ENCODE measurements at places on chromosomes 4 and X.

GRCh38 chr4:15197005-15197404, 194.7 kb downstream of the CPEB2 start:
- DNase-seq = no peak

DNA sequence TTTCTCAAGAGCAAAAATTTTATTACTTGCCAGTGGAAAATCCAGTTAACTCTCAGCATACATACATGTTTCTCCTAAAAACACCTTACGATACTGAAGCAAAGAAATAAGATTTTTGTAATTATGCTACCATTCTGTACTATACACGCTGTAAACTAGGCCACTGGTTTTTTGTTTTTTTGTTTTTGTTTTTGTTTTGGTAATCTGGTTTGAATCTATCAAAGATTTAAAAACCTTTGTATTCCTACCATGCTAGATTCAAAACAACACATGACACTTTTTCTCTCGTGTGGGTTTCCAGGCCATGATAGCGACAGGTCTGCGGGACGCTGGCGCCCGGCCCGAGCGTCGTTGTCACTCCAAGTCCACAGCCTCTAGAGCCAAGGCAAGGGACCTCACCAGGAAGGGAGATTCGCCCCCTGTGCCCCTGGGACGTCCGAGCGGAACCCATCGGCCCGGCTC, 723 bp downstream of the TMEM192 start:
- DNase-seq = no peak

- no peak for DNase-seq
Measured at GRCh38 chrX:96568071-96568470, 116.6 kb upstream of the DIAPH2 start.

DNA sequence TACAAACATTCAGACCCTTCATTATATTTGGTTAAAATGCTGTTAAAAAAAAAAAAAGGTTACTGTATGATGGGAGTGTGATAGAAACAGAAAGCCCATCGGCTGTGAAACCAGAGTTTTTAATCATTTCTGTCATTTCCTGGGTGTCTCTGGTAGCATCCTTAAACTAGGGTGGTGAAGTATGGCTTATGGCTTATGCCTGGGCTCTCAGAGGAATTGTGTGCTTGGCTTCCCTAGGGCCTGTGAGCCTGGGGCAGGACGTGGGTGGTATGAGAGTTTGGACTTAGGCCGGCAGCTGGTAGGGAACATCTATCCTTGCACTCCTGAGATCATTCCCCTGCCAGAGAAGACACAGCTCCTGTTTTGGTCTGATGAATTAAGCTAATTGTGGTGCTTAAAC, 52.2 kb downstream of the DCUN1D4 start:
- DNase-seq = no peak

DNA sequence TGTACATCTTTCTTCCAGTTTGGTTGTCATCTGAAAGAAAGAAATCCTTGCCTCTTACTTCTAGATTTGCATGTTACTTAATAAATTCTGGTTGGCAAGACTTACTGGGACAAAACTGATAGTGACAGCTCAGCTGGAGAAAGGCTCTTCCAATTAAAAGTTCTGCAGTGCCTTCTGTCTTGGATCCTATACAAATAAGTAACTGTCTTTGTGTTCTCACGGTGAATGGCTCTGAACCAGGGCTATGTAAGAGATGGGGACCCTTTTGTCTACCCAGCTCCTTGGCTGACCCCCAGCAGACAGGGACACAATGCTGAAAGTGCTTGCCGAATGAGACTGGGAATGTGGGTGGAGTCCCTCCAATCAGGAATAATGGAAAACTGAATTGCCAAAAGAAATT, 89.5 kb downstream of the AASDH start:
- no peak for DNase-seq

DNA sequence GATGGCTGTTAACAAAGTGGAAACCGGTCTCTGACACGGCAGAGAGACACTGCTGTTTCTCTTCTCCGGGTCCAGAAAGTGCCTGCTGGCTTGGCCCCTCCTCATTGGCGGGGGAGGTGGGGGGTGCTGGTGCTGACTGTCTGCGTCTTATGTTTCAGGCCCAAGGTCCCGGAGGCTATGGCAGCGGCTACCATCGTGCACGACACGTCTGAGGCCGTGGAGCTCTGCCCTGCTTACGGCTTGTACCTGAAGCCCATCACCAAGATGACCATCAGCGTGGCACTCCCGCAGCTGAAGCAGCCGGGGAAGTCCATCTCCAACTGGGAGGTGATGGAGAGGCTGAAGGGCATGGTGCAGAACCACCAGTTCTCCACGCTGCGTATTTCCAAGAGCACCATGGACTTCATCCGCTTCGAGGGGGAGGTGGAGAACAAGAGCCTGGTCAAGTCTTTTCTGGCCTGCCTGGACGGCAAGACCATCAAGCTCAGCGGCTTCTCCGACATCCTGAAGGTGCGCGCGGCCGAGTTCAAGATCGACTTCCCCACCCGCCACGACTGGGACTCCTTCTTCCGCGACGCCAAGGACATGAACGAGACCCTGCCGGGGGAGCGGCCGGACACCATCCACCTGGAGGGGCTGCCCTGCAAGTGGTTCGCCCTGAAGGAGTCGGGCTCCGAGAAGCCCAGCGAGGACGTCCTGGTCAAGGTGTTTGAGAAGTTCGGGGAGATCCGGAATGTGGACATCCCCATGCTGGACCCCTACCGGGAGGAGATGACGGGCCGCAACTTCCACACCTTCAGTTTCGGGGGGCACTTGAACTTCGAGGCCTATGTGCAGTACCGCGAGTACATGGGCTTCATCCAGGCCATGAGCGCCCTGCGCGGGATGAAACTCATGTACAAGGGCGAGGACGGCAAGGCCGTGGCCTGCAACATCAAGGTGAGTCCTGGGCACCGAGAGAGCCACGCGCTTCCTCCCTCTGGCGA, 2.2 kb downstream of the AKAP17A start:
- no peak for DNase-seq

DNA sequence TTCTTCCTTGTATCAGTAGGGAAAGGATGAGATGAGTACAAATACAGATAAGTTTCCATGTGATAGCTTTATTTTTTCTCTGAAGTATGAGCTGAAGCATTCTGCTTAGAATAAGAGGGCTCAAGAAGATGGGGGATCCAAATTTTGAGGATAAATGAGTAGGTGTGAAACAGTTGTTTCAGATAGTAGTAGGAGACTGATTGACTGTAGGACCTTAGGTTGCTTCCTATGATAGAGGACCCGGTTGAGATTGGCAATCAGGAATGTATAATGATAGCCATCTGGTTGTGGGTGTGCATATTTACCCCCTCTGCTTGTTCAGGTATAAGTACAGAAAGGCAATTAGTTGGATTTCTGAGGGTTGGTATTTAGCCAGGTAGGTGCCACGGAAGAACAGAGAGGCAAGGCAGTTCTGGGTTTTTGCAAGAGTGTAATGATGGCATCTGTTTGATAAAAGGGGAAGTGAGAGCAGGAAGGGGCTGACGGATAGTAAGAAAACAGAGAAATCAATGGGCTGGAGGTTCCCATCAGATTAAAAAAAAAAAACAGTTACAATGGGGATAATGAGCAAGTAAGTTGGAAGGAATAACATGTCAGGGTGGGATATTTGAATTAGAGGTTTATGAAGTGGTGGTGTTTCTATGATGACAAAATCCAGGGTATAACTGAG, 13.7 kb downstream of the OCRL start:
- DNase-seq = no peak

DNA sequence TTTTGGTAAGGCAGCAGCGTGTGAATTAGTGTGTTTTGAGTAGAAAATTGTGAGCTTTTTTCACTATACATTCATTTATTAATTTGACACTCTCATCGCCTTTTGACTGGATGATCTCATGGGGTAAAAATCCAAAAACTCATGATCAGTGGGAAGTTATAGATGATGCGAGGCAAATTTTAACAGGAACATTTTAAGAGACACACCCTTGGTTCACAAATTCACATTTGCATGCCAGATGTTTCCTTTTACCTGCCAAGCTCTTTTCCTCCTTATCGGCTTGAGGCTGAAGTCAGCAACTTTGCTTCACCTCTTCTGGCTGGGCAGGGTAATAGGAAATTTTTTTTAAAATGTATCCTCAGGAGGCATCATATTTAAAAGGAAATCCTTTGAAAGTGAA, 318.0 kb upstream of the HS3ST1 start:
- DNase-seq = no peak

DNA sequence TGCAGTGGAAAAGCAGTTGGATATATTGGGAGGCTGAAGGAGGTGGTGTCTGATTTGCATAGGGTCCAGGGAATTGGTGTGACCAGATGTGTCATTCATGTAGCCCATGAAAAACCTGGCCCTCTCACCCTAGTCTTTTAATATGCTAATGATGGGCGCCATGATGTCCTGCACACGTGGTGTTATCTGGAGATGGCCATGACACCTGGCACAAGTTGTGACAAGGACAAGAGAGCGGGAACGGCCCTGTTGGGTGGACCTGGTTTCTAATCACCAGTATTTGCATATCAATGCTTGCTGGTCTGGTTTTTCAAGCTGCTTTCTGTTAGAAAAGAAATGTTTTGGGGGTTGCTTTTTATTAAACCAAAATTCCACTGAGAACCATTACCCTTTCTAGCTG, 87.4 kb downstream of the ZXDA start:
- DNase-seq = no peak

DNA sequence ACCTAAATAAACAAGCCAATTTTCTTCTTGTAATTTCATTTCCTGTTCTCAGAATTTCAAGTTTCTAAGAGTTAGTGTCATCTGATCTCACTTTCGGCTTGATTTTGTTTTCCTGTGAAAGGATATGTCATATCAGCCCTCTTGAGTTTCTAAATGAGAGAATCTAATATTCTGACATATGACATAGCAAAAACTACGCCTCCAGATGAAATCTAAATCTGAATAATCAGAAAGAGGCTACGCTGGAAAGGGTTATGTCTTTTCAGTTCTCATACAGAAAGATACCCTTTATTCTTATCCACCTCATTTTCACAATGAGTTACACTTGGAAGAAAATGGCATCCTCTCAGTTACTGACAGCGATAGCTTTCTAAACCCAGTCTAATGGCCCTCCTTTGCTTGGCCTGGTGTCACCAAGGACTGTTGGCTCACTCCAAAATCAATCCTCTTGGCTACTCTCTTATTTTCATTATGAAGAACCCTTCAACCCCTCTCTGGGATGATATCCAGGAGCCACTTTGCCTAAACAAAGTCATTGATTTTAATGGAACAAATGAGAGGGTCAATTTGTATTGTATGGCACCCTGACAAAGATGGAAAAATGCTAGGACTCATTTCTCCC, 65.6 kb downstream of the ASB9 start:
- DNase-seq = no peak

DNA sequence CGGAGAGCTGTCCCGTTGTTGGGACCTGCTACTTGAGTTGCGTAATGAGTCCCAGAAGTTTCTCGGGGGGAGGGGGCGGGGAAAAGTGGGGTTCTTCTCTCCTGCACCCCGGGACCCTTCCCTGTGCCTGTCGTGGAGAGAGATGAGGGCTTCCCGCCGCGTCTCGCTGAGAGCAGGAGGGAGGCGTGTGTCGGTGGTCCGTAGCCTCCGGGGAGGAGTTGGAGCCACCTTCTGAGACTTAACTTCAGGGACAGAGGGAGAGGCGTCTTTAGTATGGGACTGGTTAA, 698 bp downstream of the AFF1 start:
- DNase-seq = no peak

GRCh38 chr4:42280327-42281095, 116.8 kb upstream of the SHISA3 start:
- no peak for DNase-seq

GRCh38 chr4:184238072-184238745, 20.5 kb upstream of the ENPP6 start:
- no peak for DNase-seq

- DNase-seq = no peak
Measured at GRCh38 chr4:87498446-87498900, 30.7 kb downstream of the SPARCL1 start.

GRCh38 chrX:95318882-95319281, 1365.8 kb upstream of the DIAPH2 start:
- DNase-seq = no peak

DNA sequence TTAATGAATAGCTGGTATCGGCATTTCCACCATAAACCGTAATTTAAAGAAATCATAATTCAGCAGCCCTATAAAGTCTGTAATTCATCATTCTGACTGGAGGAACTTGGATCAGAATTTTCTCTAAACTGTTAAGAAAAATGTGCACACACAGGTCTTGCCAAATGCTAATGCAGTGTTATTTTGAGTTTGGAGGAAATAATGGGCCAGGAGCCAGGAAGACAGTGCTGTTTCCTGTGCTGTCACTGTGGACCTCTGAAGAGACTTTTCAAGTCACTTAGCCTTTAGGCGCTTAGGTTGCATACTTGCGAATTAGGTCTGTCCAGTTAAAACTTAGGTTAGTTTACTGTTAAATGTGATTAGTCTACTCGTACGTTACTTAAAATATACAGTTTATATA, 137.5 kb upstream of the ANXA3 start:
- DNase-seq = no peak

- no peak for DNase-seq
Measured at GRCh38 chr4:76055016-76055415, 19.1 kb upstream of the CXCL11 start.

- DNase-seq = no peak
Measured at GRCh38 chr4:159946983-159947615, 844.2 kb downstream of the RAPGEF2 start.

DNA sequence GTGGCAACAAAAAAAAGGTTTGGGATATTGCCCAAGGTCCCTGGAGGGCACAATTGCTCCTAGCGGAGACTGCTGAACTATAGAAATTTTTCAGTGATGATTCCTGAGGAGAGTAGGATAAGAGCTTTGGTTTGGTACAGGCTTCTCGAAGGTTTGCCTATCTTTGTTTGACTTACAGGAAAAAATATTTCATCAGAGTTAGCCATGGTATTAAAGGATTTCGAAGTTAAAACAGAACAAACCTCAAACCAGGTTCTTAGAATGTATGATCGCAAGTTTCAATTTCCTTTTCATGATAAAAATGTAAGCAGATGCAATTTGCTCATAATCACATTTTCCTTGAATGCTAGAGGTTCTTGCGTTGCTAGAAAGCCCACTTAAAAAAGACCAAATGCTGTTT, 1.7 kb downstream of the EGFL6 start:
- no peak for DNase-seq
